ENCODE measurements at places on chromosomes 3 and 15. TPM values are rescaled to one million over a fixed set of nuclear protein-coding genes. Genes with fewer than 3 reads are reported as not detected.

Gene AADACL2
- not detected for total RNA-seq

Gene SMAD6
- total RNA-seq = 26.9 TPM

Gene GPR149
- not detected for total RNA-seq

Gene MANF
- 99.6 TPM for total RNA-seq
